ENCODE measurements at places on chromosomes 16 and 17.

DNA sequence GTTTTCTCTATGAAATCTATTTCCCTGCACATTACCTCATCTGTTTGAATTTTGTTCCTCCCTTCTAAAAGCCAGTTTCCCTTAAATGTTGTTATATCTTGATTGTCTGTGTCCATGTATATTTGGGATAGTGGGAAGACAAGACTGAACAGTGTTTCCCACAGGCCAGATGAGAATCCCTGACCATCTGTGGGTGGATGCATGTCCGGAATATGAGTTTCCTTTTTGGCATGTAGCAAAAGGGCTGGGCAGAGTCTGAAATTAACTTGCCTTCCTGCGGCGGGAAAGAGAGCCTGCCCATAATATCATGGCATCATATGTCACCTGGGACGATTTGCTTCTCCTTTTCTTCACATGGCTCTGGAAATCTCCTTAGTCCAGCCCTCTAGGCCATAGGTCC is 385.8 kb upstream of the MAF start:
- no peak for DNase-seq

DNA sequence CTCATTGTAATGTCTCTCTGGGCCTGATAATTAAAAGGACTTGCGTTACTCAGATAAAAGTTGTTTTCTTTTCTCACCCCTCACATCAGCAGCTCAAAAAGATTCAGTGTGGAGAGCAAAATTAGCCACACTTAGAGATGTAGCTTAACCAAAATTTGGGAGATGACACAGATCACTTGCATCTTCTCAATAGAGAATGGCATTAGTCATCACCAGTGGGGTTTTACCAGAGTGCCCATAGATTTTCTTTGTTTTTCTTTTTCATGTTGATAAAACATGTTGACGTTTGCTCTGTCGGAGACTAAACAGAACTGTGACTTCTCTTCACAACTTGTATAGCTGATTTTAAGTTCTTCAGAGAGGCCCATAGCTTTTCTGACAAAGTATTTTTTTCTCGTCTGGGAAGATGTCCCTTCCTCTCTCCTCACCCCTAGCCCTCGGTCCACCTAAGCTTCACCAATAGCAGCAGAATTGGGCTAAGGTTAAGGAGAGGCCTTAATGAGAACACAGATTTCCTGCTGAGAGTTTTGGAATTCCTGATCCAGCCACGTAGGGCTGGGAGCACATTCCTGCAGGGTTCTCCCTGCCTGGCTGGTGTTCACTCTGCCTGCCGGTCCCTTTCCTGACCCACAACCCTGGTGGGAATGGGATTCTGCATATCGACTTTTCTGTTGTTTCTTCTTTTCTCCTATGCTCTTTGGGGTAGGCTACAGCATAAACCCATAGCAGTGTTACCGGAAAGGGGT is 92.6 kb downstream of the CACNG3 start:
- no peak for DNase-seq

DNA sequence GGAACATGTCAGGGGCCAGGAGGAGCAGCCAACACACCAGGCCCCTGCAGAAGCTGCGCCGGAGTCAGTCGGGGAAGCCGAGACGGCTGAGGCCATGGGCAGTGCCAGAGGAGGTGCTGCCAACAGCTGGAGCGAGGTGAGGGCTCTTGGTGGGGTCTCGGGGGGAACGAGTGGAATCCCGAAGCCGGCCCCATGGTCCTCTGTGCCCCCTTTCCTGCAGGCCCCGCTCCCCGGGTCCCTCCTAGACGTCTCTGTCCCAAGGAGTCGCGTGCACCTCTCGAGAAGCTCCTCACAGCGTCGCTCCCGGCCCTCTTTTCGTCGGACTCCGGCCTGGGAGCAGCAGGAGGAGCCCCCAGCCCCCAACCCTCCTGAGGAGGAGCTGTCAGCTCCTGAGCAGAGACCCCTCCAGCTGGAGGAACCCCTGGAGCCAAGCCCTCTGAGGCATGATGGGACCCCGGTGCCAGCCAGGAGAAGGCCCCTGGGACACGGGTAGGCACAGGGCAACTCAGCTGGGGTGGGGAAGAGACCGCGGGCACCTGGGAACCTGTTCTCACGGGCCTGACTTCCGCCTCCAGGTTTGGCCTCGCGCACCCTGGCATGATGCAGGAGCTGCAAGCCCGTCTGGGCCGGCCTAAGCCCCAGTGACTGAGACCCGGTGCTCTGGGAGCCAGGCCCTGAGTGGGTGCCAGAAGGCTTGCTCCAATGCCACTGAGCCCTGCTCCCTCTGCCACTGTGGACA is 3.6 kb downstream of the APOBR start:
- DNase-seq = no peak

DNA sequence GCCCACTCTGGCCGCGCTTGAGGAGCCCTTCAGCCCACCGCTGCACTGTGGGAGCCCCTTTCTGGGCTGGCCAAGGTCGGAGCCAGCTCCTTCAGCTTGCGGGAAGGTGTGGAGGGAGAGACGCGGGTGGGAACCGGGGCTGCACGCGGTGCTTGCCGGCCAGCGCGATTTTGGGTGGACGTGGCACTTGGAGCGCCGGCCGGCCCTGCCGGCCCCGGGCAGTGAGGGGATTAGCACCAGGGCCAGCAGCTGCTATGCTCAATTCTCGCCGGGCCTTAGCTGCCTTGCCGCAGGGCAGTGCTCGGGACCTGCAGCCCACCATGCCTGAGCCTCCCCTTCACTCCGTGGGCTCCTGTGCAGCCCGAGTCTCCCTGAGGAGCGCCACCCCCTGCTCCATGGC is 9.9 kb upstream of the ATP1B2 start:
- no peak for DNase-seq

DNA sequence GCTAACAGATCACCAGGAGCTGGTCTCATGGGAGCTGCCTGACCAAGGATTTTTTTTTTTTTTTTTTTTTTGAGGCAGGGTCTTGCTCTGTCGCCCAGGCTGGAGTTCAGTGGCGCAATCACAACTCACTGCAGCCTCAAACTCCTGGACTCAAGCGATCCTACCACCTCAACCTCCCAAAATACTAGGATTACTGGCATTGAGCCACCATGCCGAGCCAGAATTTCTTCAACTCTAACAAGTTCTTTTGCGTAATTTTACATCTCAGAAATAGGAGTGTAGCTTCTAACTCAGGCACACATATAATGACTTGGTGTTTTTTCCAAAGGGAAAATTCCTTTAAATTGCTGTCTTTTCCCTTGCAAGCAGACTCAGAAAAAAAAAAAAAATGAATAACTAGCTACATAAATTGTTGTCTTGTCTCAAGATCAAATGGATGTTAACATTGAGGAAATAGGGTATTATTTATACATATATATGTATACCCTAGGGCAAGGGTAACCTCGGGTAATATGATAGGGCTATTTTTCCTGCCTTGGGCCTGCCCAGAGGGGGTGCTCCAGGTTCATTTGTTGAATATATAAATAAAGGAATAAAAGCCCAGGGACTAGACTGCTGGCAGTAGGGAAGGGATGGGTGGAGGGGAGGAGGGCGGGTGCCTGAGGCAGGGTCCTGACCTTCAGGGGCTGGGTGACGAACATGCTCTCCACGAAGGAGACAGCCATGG is 42.8 kb upstream of the GCSH start:
- no peak for DNase-seq

- no peak for DNase-seq
These were observed 7.0 kb downstream of the CHAD start for GRCh38 chr17:50461550-50462132.

DNA sequence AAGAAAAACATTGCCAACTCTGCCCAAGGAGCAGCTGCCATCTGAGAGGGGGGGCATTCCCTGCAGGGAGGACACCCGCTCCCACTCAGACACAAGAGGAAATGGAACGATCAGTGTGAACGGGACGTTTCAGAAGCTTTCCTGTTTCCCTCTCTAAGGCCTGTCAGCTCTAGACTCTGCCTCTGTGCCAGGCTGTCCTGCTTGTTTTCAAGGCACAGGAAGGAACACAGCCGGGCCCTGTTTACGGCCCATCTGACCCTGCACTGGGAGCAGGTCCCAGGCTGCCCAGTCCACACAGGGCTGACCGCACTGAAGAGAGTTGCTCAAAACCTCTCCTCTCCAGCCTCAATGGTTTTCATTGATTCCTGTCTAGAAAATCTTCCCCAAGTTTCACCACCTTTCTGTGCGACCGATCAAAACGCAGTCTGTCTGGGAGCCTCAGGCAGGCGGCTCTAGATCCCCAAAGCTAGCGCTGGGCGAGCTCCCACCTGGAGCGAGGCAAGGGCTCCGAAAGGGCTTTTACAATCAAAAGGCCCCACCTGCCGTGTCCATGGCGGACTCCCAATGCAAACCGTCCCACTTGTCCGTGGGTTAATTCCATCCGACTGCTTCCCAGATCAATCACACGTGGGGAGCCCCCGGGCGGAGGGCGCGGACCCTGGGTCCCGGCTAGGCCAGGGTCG is 1.5 kb downstream of the PIEZO1 start:
- no peak for DNase-seq

- DNase-seq = no peak
These were observed 116.4 kb upstream of the RCVRN start for GRCh38 chr17:10021272-10021984.

DNA sequence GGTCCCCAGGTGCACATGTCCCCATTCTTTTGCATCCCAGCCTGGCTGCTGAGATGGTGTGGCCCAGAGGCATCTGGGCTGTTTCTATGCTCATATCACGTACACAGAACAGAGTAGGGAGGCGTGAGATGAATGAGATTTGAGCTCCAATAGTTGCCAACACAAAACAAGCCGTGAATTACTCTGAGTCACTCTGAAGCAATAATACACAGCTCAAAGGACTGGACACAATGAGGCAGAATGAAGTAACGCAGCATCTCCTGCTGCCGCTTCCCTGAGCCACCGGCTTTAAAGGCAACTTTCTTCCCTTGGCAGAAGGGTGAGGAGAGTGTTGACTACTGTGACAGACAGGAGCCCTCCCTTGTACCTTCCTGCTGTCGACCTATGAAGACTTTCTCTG is 33.9 kb upstream of the CLEC18B start:
- DNase-seq = no peak

- DNase-seq = no peak
These were observed 59.2 kb downstream of the B9D1 start for GRCh38 chr17:19303367-19303776.

- no peak for DNase-seq
These were observed 90.6 kb downstream of the AMFR start for GRCh38 chr16:56334761-56335160.
